Activated T-cell treated with anti-CD3 and anti-CD28 coated beads, Interleukin-2, amount 50 U/mL, for 4 hours (primary cell): ENCODE measurements at places on chromosomes 13 and 19. TPM values are rescaled to one million over a fixed set of nuclear protein-coding genes. Genes with fewer than 3 reads are reported as not detected.

DNA sequence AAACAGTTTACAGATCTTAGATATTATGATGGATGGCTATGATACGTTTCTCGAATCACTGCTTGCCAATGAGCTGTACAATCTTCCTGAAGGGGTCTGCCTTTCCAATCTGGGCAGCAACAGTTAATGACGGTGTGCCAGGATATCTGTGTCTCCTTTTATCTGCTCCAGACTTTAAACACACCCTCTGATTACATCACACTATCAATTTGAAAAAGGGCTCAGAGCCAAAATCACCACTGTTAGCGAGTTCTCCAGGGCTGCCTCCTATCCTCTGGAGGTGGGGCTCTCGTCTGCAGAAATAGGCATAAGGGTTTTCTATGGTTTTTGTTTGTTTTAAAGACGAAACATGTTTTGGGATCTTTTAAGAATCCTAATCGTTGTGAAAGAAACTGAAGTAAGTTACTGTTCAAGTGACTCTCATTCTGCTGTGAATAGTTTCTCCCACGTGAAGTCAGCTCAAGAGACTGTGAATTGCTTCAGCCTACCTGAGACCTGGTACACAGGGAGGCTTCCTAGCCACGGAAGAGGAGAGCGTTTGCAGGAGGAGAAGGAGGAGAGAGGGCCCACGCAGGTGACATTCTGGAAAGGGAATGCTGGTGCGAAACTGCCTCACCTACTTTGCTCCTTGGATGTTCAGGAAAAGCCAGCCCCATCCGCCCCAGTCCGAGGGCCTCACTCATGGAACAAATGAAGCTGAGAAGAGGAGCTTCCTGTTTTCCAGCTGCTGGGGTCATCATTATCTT lies 15.2 kb upstream of the GJA3 start:
- DNase-seq = no peak

GRCh38 chr13:111099290-111099689 lies 15.8 kb upstream of the ARHGEF7 start:
- DNase-seq = no peak

- DNase-seq = no peak
These were observed 46.2 kb downstream of the ING1 start for GRCh38 chr13:110759710-110760109.

DNA sequence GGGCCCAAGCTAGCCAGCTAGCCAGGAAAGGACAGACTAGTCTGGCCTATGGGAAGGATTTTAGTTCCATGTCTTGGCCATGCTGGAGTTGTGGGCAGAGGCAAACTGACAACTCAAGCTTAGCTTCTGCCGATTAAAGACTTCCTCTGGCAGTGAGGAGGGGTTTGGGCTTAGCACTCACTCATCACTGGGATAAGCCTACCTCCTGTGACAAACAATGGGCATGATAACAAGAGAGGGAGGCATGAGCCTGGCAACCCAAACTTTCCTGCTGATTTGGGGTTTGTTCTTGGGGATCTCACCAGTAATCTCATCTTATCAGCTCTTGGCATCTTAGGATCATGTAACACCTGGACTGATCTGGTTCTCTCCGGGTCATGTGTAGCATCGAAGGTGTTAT lies 83.6 kb downstream of the KL start:
- DNase-seq = no peak

The CD177 gene
- total RNA-seq = not detected

DNA sequence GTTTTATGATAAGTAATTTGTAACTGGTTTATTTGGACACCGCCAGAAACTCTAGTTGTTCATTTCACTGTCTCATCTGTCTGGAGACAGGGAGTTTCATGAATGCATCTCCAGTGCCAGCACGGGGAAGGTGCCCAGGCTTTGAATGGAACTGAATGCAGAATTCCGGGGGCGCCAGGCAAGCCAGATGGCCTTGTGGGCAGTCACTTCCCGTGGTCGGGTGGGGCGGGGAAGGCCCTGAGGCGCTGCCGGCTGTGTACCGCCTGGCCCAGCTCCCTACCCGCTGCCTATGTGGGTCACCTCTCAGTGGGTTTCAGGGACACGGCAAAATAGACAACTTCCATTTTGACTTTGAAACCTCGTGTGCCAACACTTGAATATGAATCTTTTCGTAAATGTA lies 28.8 kb upstream of the MCF2L start:
- DNase-seq = no peak

- DNase-seq = no peak
These were observed 475.8 kb upstream of the NBEA start for GRCh38 chr13:34466301-34466700.
